ENCODE measurements at places on chromosomes 6 and 20. TPM values are rescaled to one million over a fixed set of nuclear protein-coding genes. Genes with fewer than 3 reads are reported as not detected.

LTA gene
- not detected for polyA plus RNA-seq

TRIM26 gene
- polyA plus RNA-seq, result 18.8 TPM

UBE3D gene
- polyA plus RNA-seq, result 13.9 TPM

CDC5L gene
- 20.3 TPM for polyA plus RNA-seq

TMEM74B gene
- polyA plus RNA-seq, result 10.9 TPM

OXT gene
- not detected for polyA plus RNA-seq

FAM209B gene
- 0.26 TPM for polyA plus RNA-seq

MYL9 gene
- 1,624 TPM for polyA plus RNA-seq

- no peak for DNase-seq
- no peak overlapping the region for H3K27ac ChIP-seq
- no peaks in the 10 kb centered on the region for H3K36me3 ChIP-seq
- no peak overlapping the region for H3K4me3 ChIP-seq
- H3K4me1 ChIP-seq, result peaks cover 9% of the 10 kb centered on the region
Observed at GRCh38 chr6:16751251-16751946, 9.9 kb downstream of the ATXN1 start.

- H3K27ac ChIP-seq, result peak overlapping the region; percentile 99
- H3K4me1 ChIP-seq, result peaks cover 25% of the 10 kb centered on the region
- no peaks in the 10 kb centered on the region for H3K36me3 ChIP-seq
- no peak overlapping the region for H3K4me3 ChIP-seq
- no peaks in the 10 kb centered on the region for H3K27me3 ChIP-seq
- no peak for DNase-seq
Observed at GRCh38 chr20:37524859-37525708, 2.6 kb downstream of the BLCAP start.

DNA sequence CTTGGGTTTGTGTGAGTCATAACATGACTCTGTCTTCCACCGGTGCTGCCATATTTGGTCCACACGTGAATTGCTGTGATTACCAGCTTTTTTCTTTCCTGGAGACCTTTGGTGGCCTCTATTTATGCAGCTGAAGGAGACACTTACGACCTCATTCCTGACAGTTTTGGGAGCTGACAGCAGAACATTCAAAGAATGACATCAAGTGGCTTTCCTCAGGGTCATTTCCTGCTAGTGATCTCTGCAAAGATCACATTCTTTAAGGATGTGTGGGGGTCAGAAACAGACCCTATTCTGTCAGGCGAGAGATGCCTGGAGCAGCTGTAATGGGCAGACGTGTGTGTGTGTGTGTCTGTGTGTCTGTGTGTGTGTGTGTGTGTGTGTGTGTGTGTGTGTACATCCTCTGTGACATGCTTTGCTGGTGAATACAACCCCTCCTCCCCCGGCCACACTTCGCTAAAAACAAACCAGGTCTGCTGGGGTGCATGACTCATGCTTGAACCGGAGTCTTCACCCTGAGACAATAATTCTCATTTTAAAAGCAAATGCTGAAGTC is 115.6 kb downstream of the TMEM170B start:
- no peak overlapping the region for H3K4me3 ChIP-seq
- H3K27ac ChIP-seq, result peak overlapping the region; percentile 47
- no peaks in the 10 kb centered on the region for H3K36me3 ChIP-seq

DNA sequence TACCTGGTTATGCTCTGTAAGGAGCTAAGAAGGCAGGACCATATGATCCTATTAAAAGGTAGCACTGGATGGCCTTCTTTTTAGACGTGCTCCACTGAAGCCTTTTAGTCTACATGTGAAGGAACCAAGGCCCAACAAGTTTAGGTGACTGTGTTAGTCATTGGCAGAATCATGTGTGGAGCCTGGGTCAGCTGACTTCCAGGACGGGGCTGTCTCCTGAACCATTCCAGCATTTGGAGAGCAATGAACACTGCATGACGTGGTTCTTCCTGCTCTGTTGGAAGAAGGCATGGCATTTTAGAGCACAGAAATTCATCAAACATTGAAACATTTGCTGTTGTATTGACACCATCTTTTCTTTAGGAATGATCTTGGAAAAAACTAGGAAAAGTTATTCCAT is 87.8 kb upstream of the TIAM2 start:
- no peak overlapping the region for H3K4me3 ChIP-seq
- H3K4me1 ChIP-seq, result no peaks in the 10 kb centered on the region
- no peaks in the 10 kb centered on the region for H3K36me3 ChIP-seq
- DNase-seq, result no peak

DNA sequence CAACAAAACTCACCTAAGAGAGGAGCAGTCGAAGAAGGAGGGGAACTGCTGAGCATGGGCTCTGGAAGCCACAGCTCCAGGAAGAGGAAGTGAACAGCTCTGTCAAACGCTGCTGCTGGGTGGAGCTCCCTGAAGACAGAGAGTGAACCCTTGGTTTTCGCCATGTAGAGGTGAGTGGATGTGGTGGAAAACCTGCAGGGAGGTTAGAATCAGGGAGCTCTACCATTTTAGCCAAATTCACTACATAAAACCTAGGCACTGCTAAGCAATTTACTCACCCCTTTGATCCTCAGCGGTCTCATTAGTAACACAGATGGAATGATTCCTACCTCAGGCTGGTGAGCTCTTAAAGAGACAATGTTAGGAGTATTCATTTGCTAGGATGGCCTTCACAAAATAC is 19.4 kb upstream of the TFAP2A start:
- H3K36me3 ChIP-seq, result no peaks in the 10 kb centered on the region
- DNase-seq, result no peak
- H3K4me3 ChIP-seq, result no peak overlapping the region
- no peak overlapping the region for H3K27ac ChIP-seq
- no peaks in the 10 kb centered on the region for H3K4me1 ChIP-seq
- H3K27me3 ChIP-seq, result peaks cover 15% of the 10 kb centered on the region

DNA sequence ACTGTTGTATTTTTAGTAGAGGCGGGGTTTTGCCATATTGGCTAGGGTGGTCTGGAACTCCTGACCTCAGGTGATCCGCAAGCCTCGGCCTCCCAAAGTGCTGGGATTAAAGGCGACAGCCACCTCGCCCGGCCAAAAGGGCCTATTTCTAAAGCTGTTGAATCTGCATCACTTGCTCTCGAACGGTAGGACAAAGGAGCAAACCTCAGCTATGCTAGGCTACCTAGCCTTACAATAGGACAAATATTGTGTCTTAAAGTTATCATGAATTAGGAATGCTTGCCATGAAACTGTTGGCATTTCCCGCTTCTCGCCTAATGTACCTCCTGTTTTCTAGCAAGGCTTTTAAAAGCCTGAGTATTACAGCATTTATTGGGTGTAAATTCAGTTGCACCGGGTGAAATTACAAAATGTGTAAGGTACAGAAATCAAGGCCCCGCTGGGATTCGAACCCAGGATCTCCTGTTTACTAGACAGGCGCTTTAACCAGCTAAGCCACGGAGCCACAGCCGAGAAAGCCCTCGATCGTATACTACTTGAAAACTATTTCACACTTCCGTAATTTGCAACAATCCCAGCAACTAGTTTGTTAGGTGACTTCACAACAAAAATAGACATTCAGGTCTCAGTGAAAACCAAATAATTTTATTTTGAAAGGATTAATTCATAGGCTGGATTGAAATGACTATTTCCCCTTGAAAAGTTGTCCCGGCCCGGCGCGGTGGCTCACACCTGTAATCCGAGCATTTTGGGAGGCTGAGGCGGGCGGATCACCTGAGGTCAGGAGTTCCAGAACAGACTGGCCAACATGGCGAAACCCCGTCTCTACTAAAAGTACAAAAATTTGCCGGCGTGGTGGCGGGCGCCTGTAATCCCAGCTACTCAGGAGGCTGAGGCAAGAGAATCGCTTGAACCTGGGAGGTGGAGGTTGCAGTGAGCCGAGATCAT is 211.6 kb upstream of the ZNF184 start:
- no peak overlapping the region for H3K27ac ChIP-seq
- peak; percentile 84 for DNase-seq
- peaks cover 29% of the 10 kb centered on the region for H3K27me3 ChIP-seq
- no peaks in the 10 kb centered on the region for H3K36me3 ChIP-seq
- H3K4me1 ChIP-seq, result no peaks in the 10 kb centered on the region

DNA sequence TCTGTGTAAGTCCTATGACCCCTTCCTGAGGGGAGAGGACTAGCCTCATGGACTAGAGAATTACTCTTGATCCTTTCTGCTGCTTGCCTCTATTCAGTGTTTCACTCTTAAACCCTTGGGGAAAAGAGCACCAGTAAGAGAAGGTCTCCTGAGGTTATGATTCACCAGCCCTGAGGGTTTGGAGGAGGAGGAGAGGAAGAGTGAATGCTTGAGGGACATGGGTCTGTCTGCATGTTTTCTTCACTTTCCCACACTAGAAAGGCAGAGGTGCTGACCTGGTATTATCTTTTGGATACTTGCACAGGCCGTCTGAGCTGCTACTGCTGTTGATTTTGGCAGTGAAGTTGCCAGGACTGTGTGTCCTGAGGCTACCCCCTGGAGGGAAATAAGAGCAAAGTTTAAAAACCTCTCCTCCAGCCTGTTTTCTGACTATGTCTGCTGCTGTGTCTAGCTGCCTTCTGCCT is 78.3 kb downstream of the CD109 start:
- H3K4me1 ChIP-seq, result no peaks in the 10 kb centered on the region
- peak; percentile 2 for DNase-seq
- H3K36me3 ChIP-seq, result no peaks in the 10 kb centered on the region
- no peak overlapping the region for H3K27ac ChIP-seq
- no peaks in the 10 kb centered on the region for H3K27me3 ChIP-seq
- no peak overlapping the region for H3K4me3 ChIP-seq

- no peak overlapping the region for H3K27ac ChIP-seq
- H3K4me1 ChIP-seq, result no peaks in the 10 kb centered on the region
- H3K4me3 ChIP-seq, result no peak overlapping the region
- peaks cover 7% of the 10 kb centered on the region for H3K27me3 ChIP-seq
- peaks cover 2% of the 10 kb centered on the region for H3K36me3 ChIP-seq
Observed at GRCh38 chr20:37408302-37409193, 62.6 kb downstream of the SRC start.

- H3K27me3 ChIP-seq, result no peaks in the 10 kb centered on the region
- no peak overlapping the region for H3K4me3 ChIP-seq
- H3K4me1 ChIP-seq, result peaks cover 16% of the 10 kb centered on the region
- H3K27ac ChIP-seq, result no peak overlapping the region
- no peak for DNase-seq
Observed at GRCh38 chr20:49765413-49765736, 47.3 kb upstream of the SLC9A8 start.

- no peak for DNase-seq
- no peaks in the 10 kb centered on the region for H3K27me3 ChIP-seq
- H3K36me3 ChIP-seq, result no peaks in the 10 kb centered on the region
- no peak overlapping the region for H3K4me3 ChIP-seq
- H3K4me1 ChIP-seq, result peaks cover 6% of the 10 kb centered on the region
Observed at GRCh38 chr6:40532349-40533000, 54.7 kb downstream of the LRFN2 start.

DNA sequence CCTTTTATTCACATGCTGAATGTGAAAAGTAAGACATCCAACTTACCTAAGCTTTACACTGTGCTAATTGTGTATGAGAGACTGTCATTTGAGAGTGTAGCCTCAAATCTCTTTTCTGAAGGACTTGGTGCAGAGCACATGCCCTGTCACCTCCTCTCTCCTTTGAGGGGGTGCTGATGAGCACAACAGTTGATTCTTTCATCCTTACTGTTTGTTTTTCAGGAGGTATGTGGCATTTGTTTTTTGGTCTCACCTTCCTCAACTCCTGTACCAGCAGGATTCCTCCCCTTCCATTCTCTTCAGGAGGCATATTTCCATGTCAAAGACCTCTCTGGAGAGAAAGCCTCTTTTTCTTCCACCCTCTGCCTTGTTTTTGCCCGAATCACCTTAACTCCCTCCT is 252.6 kb upstream of the CITED2 start:
- no peak overlapping the region for H3K4me3 ChIP-seq
- DNase-seq, result no peak
- H3K36me3 ChIP-seq, result no peaks in the 10 kb centered on the region

DNA sequence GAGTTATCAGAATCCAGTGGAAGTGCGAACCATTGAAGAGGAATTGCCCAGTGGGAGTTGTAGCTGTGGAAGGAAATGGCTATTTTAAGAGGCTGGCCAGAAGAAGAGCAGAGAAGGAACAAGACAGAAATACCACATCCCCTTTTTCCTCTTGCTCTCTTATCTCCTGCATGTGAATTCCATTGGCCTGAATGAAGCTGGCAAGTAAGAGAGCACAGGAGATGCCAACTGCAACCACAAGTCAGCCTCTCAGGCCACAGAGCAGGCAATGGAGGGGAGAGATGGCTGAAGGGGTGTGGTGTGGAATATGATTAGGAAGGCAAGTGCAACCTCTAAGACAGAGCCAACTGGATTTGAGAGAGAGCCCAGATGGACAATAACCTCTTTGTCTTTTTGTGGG is 362.7 kb upstream of the IMPG1 start:
- peak; percentile 58 for DNase-seq
- peaks cover 4% of the 10 kb centered on the region for H3K4me1 ChIP-seq
- H3K27ac ChIP-seq, result peak overlapping the region; percentile 42
- no peaks in the 10 kb centered on the region for H3K36me3 ChIP-seq
- H3K4me3 ChIP-seq, result no peak overlapping the region
- no peaks in the 10 kb centered on the region for H3K27me3 ChIP-seq

DNA sequence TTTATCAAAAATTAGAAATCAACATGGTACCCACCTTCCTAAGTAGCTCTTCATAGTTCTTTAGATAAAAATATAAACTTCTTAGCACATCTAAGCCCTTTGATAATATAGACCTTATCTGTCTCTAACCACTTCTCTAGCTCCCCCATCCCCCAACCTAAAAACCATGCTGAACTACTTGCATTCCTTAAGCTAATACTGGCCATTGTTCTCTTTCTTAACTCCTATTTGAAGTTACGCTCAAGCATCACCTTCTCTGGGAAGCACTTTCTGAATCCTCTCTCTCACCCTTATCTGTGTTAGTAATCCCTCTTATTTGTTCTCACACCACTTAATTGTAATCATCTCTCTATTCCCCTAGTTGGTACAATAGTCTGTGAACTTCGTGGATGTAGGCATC is 153.0 kb downstream of the PHF3 start:
- H3K27ac ChIP-seq, result no peak overlapping the region
- no peak overlapping the region for H3K4me3 ChIP-seq
- no peaks in the 10 kb centered on the region for H3K4me1 ChIP-seq
- no peaks in the 10 kb centered on the region for H3K36me3 ChIP-seq

- no peak overlapping the region for H3K4me3 ChIP-seq
- no peaks in the 10 kb centered on the region for H3K36me3 ChIP-seq
- no peak for DNase-seq
- no peaks in the 10 kb centered on the region for H3K27me3 ChIP-seq
Observed at GRCh38 chr6:75849329-75850025, 100.4 kb downstream of the MYO6 start.

GRCh38 chr6:90005048-90005827 is 111.0 kb downstream of the GJA10 start:
- DNase-seq, result no peak
- H3K4me3 ChIP-seq, result no peak overlapping the region
- H3K4me1 ChIP-seq, result peaks cover 1% of the 10 kb centered on the region
- no peaks in the 10 kb centered on the region for H3K27me3 ChIP-seq
- H3K27ac ChIP-seq, result no peak overlapping the region

- H3K27me3 ChIP-seq, result no peaks in the 10 kb centered on the region
- H3K4me3 ChIP-seq, result no peak overlapping the region
- no peaks in the 10 kb centered on the region for H3K4me1 ChIP-seq
- H3K27ac ChIP-seq, result no peak overlapping the region
Observed at GRCh38 chr20:19605786-19606485, 152.1 kb upstream of the RIN2 start.
